ENCODE measurements at places on chromosomes 7 and 10.

DNA sequence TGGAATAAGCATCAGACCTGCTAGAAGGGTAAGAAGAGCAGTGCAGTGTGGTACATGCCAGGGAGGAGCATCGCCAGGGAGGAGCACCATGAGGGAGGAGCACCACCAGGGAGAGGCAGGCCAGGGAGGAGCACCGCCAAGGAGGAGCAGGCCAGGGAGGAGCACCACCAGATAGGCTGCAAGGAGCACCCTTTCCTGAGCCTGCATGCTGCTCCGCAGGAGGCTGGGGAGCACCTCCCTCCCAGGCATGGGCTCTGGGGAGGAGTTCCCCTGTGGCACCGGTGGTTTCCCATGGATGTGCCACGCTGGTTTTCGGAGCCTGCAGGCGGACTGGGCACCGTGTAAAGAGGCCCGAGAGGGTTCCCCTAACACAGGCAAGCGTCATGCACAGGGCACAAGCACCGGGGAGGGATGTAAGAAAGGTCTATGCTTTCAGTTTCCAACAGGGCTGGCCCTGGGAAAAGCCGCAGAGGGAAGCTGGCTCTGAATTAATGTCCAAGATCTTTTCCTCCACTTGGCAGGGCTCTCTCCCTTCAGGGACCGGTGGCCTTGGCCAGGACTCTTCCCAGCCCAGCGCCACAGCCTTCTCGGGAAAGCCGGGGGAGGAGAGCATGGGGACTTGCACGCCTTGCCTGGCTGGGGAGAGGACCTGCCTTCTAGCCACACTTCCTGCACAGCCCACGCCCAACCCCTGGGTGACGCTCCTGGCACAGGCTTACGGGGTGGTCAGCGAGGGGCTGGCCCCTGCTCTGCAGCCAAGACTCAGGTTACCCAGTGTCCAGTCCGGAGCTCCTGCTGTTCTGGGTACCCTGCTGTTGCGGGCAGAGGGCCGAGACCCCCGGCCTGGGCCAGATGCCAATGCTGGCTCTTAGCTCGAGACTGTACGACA lies 11.5 kb upstream of the GPER1 start:
- no peak for DNase-seq

DNA sequence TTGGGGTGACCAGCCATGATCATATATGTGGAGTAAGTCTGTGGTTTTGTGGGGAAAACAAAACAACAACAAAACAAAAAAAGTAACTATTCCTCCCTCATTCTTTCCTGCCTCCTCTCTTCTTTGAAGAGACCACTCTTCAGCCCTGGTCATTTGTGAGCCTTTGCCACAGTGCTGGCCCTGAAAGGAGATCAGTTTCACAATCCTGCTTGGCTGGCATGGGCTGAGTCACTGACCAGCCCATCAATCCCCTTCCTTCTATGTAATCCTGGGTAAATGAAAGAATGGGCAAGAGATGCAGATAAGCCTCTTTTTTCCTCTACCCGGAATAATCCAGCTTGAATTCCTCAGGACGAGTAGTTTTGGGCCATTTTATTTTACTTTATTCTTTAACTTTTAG lies 13.6 kb downstream of the CSTF2T start:
- no peak for DNase-seq

DNA sequence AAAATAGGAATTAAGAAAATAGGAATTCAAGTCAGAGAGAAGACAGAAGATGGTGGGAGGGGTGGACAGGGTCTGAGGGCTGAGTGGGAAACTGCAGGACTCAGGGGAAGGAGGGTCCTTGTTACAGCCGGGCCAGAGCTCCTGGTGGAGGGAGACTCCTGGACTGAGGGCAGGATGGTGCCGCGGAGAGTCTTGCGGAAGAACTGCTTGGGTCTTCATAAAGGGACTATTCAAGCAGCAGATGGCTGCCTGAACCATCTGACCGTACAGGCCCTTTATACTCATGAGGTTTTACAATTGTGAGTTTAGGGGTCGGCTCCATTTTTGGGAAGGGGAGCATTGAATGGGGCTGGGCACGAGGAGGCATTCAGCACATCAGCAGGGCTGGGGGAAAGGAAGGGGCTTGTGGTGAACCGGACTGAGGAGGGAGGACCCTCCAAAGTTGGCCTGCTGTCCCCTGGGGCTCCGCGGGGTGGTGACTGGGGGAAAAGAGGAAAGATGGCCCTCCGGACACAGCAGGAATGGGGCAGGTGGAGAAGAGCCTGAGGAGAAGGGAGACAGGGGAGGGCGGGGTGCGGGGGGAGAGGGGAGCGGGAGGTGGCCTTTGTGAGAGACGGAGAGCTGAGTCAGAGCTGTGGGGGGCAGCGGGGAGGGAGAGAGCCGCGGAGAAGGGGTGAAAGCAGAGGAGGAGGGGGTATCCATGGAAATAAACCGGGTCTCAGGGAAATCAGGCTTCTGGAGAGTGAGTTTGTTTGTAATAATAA lies 1.5 kb downstream of the FAM131B start:
- DNase-seq = no peak

DNA sequence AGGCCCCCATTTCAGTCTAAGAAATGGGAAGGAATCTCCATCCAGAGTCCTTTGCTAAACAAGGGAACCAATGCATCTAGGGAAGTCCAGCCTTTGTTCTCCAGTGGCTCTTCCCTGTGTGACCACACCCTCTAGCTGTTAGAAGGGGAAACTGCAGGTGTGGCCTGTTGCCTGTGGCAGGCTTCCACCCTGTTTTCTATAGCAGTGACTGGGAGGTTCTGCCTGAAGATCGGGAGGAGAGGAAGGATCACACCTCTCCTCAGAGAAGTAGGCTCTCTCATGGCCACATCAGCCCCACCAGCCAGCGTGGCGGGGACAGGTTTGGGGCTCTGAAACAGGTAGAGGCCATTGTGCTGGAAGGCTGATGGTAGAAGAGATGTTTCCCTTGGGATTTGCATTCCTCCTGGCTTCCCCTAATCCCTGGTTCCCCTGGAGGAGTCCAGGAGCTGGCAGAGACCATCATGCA lies 47.7 kb upstream of the TRIM8 start:
- no peak for DNase-seq

GRCh38 chr7:19944363-19945120 lies 171.1 kb upstream of the TMEM196 start:
- DNase-seq = no peak

- no peak for DNase-seq
Measured at GRCh38 chr10:43968961-43969360, 320.3 kb upstream of the ZNF32 start.

DNA sequence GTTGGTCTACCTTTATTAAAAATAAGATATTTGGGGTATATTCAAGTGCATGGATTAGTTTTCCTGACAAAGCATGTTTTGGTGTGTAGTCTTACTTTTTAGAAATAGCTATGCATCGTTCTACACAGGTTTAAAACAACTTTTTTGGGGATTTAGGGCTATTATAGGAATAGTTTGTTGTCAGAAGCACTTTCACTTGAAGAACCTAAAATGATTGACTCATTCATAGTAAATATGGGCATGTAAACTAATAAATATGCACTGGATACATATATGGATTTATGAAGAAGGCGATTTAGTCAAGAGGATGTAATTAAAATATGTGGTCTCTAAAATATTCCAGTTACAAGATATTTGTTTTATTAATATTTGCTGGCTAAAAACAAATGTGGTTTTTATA lies 2.0 kb downstream of the ARL4A start:
- DNase-seq = no peak

DNA sequence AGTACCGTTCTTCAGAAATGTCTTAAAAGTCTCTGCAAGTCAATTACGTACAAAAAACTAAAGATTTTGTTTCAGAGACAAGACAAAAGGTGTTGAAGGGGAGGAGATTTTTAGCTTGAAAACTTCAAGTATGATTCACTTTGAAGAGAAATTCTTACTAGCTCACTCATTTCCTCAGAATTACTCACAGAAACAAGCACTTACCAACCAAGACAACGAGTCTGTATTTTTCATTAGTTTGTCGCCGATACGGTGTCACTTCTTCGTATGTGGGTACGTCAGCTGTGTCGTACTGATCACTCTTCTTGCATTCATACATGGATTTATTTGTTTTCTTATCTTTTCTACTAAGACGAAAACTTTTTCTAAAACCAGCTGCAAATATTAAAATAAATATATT lies 90.6 kb upstream of the ODAD2 start:
- DNase-seq = no peak

- DNase-seq = no peak
Measured at GRCh38 chr7:135959646-135960363, 17.4 kb downstream of the MTPN start.

- no peak for DNase-seq
Measured at GRCh38 chr7:13050703-13051102, 363.3 kb downstream of the ARL4A start.

DNA sequence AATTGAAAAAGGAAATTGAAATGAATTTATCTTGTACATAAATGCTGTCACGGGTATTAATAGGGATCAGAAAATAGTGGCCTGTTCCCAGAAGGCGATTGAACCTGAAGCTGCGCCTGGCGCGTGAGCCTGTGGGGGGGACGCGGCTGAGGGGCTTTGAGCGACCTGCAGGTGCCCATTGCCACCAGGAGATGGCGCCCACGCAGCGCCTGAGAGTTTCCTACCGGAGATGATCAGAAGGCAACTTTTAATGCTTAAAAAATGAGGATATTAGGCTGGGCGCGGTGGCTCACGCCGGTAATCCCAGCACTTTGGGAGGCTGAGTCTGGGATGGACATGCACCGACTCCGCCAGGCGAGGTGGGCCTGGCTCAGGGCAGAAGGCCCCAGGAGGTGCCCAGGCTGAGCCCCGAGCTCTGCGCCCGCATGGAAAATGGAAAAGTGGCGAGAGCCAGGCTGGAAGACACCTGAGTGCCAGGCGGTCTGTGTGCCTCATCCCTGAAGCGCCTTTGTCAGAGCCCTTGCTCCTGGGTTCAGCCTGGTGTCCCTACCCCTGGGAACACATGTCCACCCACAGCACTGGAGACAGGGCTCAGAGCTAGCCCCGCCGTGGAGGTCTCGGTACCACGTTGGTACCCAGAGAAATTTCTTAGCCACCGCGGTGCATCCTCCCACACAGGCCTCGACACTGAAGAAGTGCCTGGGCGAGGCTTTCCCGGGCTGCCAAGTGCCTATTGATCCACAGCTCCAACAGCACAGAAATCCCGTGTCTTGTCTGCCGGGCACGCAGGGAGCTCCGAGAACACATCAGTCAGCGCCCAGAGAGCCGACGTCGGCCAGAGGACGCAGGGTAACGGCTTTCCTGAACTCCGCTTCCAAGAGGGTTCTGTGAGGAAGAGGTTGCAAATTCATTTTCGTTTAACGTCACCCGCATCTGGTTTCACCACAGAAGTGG lies 117.4 kb downstream of the INPP5A start:
- peak; percentile 17 for DNase-seq

- DNase-seq = no peak
Measured at GRCh38 chr7:69652947-69653701, 54.8 kb downstream of the AUTS2 start.

DNA sequence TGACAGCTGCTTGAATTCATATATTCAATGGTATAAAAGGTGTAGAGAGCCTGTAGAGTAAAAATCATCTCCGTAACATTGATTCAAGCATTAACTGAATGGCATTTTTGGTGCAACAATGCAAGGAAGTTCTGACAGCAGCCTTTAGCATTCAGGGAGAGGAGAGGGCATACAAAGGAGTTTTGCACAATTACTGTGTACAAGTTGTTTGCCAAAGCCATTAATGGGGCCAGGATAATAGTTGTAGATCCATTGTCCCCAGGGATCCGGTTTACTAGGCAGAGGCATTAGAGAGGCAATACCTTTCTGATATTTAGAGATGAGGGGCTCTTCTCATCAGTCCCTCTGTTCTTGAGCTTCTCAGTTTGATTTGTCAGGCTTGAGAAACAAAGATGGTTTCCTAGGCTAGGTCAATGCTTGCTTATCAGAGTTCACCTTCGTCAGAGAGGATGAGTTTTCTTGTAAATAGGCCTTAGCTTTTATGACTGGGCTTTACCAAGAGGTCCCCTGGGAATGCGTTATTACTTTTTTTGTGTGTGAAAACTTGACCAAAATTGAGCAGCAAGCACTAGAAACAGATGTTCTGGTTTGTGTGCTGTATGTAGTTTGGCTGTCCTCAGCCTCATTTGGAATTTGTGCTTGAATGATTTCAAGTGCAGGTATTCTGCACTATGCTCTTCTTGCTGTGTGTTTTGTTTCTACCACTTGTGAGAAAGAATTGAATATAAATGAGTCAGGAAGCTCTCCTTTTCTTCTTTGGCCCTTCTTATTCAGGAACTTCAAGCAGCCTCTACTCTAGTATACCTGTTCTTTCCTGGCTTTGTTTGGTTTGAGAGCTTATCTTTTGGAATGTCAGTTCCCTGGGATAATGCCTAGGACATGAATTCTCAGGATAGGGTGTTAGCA lies 32.0 kb downstream of the SND1 start:
- no peak for DNase-seq

DNA sequence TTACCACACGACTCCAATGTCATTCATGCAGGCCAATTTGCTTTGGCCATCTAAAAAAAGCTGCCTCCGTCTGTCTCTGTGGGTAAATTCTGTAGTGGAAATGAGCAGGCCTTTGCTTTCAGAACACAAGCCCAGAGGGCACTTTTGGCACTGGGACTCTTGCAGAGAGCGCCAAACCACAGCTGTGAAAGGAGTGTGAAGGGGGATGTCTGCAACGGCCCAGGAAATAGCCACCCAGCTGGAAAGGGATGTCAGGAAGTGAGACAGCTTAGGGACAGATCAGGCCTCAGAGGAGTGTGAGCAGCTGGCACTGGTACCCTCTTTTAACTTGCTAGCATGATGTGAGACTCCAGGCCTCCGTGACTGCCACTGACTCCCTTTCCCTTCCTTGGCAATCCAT lies 152.4 kb downstream of the DKK1 start:
- DNase-seq = no peak

DNA sequence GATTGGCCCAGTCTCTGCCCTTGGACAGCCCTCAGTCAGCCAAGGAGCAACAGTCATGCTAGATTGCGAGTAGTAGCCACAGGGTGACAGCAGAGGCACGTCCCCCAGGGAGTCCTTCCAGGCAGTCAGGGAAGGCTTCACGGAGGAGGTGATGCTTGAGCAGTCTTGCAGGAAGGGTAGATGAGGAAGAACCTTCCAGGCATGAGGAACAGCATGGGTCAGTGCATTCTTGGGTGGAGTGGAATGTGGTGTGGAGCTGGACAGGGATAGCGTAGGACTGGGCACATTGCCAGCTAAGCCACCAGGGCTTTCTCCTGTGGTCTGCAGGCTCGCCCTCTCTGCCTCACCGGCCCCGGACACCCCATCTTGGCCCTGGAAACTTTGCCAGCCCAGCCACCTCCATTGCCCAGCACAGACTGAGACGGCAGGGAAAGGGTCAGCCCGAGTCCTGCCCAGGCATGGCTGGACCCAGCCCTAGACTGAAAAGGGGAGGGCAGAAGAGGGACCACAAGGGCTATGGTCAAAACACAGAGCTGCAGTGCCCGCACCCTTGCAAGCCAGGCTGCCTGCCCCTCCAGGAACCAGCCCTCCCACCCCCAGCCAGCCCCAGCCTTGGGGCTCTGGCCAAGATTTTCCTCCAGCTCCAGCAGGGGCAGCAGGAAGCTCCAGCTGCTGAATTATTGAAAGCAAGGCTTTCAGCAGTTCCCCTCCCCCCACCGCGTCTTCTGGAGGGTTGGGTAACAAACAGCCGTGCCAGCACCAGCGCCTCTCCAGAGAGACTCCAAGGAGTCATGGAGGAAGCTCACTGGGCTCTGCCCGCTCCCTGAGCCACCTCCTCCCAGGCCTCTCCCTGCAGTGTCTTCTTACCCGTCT lies 18.7 kb downstream of the SRRM3 start:
- DNase-seq = no peak

Measured in CD4-positive, alpha-beta T cell (primary cell).